Stimulated activated naive CD4-positive, alpha-beta T cell treated with Interleukin-2 at 50 U/mL for 16 hours (primary cell): ENCODE measurements at places on chromosomes 2 and 18.

DNA sequence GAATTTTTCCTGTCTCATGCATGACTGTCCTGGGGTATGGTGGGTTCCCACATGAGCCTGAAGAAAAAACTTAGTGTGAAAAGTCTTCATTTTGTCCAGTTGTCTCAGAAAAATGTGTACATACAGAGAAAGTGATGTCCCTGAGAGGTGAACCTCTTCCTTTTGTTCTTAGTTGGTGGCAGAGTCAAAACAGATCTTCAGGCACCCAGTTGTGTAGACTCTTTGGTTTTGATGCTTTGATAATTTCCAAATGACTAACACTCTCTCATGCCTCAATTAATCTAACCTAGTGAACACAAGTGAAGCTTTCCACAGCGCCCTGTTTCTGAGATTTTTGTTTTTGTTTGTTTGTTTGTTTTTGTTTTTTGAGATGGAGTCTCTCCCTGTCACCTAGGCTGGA is 273.5 kb downstream of the PIK3C3 start:
- DNase-seq, result no peak

- DNase-seq, result no peak
Measured at GRCh38 chr18:48987821-48988220, 37.1 kb upstream of the SMAD7 start.

DNA sequence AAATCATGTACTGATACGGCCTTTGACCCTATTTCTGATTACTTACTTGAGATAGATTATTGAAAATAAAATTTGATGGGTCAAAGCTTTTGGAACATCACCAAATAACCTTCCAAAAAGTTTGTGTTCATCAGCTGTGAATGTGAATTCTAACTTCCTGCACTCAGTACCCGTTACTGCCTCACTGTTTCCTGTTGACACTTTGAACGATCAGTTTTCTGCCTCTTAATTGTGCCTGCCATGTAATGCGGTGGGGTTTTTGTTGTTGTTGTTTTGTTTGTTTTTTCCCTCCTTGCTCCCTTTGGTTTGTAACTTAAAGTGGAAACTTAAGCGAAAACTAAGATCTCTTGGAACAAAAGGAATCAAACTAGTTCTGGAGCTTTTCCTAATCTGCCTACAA is 18.9 kb downstream of the ATG16L1 start:
- no peak for DNase-seq

- DNase-seq, result no peak
Measured at GRCh38 chr2:206217743-206218142, 56.7 kb upstream of the ZDBF2 start.

DNA sequence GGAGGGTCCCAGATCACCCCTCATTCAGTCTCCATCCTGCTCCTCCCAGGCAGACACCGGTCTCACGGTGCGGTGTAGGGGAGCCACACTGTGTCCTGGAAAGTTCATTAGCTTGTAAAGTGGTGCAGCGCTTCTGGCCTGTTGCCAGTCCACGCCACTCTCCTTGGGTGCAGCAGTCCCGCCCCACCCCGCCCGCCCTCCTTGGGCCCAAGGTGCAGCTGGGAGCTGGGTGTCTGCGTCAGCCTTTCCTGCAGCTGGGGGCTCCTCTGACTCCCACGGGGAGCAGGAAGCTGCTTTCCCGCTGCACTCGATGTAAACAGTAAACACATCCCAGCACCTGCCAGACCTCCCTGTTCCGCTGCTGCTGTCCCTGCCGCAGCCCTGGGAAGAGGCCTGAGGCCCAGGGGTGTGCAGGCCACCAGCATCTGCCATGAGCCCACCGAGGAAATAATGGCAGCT is 53.8 kb upstream of the ASB18 start:
- no peak for DNase-seq

GRCh38 chr2:96841701-96842495 is 1.9 kb downstream of the ANKRD23 start:
- no peak for DNase-seq

GRCh38 chr2:5036256-5036655 is 655.9 kb upstream of the SOX11 start:
- no peak for DNase-seq

DNA sequence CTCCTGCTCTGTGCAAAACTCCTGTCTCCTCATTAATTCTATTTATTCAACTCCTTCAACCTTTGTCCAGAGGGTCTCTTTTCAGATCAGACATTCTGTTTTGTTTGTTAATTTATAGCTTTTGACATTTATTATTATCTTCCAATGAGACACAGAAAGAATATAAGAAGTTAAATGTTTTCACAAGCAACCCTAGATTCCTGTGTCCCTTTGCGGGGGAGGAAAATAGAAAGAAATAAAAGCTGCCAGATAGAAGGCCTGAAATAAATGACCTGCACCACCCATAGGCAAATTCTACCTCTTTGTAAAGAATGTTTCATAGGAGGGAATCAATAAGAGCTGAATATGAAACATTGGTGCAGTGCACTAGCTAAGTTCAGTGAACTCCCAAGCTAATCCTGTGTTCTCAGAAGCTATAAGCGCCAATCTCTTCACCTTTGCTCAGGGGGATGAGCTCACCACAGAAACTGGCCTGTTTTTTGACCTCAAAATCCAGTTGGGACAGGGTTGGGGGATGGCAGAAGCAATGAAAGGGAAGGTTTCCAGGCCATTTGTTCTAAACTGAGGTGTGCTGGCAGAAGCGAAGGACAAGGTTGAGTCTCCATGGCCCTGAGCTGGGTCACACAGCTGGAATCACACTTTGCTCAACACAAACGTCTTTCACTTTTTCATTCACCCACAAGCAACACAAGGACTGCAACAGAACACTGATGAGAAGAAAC is 258.6 kb downstream of the NRXN1 start:
- DNase-seq, result no peak

GRCh38 chr2:70214953-70215549 is 24.2 kb upstream of the C2orf42 start:
- DNase-seq, result no peak

- DNase-seq, result no peak
Measured at GRCh38 chr2:188291617-188292347, at the start of gene GULP1. Gene GULP1 (plus strand): TSS chr2:188291874. CDS start chr2:188477703, 185,829 bp downstream.

GRCh38 chr2:7835693-7836680 is 845.9 kb upstream of the ID2 start:
- DNase-seq, result no peak

- DNase-seq, result no peak
Measured at GRCh38 chr18:37343542-37343851, 222.1 kb downstream of the CELF4 start.

DNA sequence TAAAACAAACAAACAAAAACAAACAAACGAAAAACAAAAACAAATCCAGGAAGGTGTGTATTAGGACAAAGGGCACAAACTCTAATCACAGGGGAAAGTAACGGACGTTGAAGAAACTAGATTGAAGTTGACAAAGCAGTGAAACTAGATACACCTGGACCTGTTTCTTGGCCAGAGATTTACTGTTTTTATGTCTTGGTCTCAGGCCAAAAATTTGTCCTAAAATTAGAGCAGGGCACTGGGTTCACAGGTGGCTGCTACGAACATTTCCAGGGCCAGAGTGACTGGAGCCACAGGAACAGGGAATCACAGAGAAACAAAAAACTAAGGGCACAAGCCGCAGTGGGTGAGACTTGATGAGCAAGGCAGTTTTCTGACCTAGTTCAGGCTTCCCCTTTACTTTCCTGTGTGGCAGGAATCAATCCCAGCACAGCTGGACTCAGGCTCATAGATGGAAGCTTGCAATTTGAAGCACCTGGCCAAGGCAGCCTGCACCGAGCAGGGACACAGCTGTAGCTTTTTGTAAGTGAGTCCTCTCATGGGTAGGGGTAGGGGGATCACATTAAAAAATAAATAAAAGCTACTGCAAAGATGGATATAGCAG is 329.4 kb downstream of the DLGAP1 start:
- DNase-seq, result no peak

DNA sequence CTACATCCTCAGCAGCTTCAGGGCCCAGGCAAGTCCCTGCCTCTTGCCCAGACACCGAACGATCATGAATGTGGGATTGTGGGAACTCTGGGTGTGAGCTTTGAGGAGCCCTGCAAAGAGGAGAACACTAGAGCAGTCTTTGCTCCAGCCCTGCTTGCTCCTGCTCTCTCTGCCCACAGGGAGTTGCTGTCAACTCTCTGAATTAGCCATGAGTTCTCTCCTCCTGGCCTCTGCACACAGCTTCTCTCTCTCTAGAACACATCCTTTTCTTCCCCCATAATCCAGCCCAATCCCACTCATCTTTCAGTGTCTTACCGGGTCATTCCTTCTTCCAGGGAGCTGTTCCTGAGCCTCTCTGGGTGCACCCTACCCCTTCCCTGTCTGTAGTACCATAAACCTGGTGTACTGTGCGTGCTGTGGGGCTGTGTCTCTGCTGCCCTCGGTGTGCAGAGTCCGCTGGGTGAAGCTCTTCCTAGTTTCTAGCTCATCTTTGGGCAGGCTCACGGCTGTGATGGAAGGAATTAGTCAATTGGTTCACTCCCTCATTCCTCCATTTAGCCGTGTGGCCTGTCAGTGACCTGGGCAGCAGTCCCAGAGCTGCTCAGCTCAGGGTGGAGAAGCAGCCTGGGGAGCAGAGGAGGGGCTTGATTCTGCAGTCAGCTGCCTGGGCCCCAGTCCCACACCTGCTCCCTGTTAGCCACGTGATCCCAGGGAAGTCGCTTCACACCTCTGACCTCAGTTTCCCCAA is 132.9 kb upstream of the HDAC4 start:
- no peak for DNase-seq

DNA sequence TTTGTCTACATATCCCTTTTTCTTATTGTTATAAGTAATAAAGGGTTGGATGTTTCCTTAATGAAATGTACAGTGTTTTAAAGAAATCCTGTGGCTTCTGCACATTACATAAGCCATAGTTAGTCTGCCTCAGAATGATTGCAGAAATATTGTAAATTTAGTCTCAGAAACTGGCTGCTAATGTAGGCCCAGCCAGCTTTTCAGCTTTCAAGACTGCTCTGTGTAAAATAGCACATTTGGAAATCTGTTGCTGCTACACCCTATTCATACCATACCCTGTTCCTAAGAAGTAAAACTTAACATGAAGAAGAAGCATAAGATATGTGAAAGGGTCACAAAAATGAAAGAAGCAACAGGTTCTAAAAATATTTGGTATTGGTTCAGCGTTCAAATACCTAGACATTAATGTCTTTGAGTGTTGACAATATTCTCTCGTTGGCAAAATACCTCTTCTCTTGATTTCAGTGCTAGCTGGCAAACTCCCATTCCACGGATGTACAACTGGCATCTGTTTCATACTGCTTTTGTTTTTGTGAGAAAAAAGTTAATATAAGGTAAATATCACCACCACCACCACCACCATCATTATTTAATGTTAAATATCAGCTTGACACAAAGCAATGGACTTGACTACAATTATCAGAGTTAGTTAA is 19.2 kb upstream of the NCKAP1 start:
- no peak for DNase-seq

GRCh38 chr2:136361521-136361920 is 243.6 kb upstream of the CXCR4 start:
- no peak for DNase-seq

DNA sequence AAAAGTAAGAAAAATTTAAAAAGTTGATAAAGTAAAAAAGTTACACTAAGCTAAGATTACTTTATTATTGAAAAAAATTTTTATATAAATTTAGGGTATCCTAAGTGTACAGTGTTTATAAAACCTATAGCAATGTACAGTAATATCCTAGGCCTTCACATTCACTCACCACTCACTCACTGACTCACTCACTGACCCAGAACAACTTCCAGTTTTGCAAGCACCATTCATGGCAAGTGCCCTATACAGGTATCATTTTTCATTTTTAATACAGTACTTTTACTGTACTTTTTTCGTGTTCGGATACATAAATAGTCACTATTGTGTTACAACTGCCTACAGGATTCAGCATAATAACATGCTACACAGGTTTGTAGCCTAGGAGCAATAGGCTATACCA is 8.9 kb upstream of the THUMPD2 start:
- DNase-seq, result no peak

- no peak for DNase-seq
Measured at GRCh38 chr18:33375829-33376228, 64.7 kb downstream of the CCDC178 start.

DNA sequence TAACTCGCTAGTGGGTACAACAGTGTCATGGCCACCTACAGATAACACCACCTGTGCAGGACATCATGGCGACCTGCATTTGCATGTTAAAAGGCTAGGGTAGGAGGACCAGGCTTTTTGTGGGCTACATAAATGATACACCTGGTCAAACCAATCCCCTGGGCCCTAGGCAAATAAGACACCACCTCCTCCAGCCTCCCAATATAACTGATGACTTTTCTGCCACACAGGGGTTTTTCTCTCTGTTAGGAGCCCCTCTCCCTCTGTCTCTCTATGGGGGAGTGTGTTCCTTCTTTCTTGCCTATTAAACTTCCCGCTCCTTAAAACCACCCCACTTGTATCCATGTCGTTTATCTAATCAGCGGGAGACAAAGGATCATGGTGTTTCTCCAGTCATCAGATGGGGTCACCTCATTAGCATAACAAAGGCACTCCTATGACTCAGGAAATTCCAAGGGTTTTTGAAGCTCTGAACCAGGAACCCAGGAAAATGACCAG is 10.8 kb upstream of the BUB1 start:
- DNase-seq, result no peak

DNA sequence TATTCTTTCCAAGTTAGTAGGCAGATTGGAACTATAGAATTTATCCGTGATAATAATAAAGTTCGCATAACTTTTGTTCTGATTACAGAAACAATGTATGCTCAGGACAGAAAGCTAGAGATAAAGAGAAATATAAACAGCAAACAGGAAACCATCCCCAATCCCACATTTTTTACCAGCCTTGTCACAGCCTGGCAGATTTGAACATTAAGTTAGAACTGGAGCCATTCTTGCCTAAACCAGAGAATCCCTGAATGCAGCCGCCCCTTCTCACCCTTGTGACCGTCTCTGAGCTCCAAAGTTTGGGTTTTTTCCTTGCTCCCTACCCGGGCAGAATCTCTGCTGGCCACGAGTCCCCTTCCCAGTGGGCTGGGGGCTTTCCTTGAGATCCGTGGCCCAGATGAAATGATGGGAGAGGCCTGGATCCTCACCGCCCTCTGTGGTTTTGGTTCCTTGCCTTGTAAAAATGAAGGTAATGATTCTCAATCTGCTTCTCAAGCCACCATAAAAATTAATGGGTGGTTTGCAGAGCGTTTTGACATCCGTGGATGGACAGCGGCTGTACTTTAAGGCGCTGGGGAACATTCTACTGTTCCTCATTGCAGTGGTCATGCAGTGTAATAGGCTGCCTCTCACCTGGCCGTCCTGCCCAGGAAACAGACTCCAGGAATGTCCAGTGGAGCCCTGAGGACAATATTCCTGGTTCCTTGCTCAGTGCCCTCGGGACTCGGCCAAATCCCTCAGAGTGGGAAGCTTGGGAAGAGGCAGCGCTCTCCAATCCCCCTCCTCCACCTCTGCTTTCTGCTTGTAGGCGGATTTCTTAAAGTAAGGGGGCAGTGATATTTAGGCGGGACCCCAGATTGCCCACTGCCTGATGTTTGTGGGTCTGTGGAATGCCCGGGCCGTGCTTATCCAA is 1.6 kb downstream of the SH3BP4 start:
- no peak for DNase-seq

DNA sequence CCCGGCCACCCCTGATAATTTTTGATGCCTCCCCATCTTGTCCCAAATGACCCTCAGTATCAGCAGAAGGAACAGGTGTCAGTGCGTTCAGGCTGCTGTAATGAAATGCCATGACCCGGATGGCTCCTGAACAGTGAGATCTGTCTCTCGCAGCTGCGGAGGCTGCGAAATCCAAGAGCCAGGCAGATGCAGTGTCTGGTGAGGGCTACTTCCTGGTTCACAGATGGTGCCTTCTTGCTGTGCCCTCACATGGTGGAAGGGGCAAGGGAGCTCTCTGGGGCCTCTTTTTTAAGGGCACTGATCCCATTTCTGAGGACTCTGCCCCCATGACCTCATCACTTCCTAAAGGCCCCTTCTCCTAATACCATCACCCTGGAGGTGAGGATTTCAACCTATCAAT is 152.2 kb downstream of the TWIST2 start:
- DNase-seq, result no peak

- no peak for DNase-seq
Measured at GRCh38 chr2:236754271-236754944, 184.8 kb downstream of the ACKR3 start.
